ENCODE measurements at places on chromosomes 12 and 14.

DNA sequence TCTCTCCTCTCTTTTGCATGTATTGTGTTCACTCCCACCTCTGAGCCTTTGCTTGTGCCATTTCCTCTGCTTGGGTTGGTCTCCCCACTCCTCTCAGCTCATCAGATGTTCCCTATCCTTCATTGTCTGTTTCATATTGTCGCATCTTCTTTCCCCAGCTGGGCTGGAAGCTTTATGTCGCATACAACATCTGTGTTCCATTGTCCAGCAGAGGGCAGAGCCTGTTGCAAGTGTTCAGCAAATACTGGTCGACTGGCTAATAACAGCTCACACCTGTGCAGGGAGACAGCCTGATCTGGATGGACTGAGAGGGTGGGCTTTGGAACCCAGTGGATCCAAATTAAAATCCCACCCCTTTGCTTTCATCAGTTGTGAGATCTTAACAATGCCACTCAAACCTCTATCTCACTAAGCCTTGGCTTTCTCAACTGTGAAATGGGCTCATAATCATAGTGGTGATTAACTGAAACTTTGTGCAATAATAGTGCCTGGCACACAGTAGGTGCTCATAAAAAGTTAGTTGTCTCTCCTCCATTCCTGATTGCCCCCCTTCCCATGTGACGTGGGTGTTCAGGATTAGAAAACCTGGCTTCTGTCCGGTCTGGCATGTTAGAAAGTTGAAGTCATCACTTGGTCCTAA lies 75.8 kb downstream of the RIN3 start:
- no peak for DNase-seq

DNA sequence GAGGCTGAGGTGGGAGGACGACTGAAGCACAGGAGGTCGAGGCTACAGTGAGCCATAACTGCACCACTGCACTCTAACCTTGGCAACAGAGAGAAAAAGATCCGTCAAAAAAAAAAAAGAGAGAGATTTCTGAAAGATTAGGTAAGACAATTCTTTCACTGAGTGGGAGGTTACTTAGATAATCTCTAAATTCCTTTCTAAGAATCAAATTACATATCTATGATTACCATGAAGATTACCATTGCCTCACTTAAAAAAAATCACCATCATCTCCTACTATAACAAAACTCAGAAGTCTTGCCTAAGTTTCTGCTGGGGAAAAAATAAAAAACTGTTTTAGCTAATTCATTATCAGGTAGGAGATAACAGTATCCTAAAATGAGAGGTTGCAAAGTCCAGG lies 366.7 kb downstream of the DUSP6 start:
- DNase-seq: no peak

DNA sequence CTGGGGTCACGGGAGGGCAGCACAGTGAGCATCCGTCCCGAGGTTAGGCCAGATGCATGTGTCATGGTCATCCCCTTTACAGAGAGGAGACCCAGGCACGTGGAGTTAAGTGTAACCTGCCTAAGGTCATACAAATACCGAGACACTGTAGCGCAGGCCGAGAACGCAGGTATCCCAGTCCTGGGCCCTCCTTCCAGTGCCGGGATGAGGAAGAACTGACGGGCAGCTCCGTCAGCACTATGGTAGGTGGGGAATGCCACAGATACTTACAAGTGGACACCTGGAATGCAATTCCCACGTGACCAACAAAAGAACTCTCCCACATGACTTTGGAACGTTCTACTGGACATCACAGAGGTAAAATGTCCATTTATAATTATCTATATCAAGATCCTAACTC lies 8.7 kb upstream of the TMEM229B start:
- DNase-seq: no peak

- peak; percentile 7 for DNase-seq
These were observed 42.4 kb downstream of the OVCH1 start for GRCh38 chr12:29455087-29455486.

All from muscle of back (tissue), 13 donors.